ENCODE measurements at places on chromosomes 7 and 10.

DNA sequence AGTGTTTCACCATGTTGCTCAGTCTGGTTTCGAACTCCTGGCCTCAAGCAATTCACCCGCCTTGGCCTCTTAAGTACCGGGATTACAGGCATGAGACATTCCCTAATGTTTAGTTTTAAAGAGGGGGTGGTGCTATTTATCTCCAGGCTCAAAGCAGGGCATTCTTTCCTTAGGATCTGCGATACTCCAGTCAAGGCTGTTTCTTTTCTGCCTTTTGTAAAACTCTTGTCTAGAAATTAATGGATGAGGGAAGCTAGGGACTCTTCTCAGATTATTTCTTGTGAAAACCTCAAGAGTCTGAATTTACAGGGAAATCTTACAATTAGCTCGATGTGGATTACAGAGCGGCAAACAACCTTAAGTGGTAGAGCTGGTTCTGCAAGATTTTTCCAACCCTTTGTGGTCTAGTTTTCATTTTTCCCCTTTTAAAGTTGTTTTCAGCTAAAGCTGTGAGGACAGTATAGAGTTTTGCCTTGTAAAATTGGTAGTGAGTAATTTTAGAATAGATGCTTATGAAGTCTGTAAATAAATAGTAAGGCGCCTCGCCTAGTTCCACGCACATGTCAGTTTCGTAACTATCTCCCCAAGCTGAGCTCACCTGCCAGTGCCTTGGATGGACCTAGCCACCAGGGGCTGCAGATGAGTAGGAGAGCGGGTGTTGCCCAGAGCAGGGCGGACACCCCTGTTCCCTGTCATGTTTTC lies 53.1 kb downstream of the CUX1 start:
- no peak for DNase-seq

DNA sequence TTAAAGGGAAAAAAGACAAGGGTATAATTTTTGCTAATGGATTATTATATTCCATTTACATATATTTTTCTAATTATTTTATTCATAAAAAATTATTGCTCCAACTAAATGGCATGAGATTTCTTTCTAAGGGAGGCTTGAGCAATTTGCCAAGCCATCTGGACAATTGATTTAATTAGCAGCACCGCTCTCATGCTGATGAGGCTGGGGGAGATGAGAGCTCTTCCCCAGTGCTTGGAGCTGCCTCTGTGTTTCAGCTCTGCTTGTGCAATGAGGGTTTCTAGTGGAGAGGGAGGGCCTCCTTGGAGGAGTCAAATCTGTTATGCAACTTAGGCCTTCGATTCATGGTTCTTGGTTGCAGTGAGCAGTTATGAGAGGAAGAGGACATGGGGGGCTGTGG lies 574.3 kb downstream of the TCERG1L start:
- DNase-seq, result no peak

- DNase-seq, result no peak
Observed at GRCh38 chr10:60722623-60723022, 55.7 kb upstream of the CDK1 start.

DNA sequence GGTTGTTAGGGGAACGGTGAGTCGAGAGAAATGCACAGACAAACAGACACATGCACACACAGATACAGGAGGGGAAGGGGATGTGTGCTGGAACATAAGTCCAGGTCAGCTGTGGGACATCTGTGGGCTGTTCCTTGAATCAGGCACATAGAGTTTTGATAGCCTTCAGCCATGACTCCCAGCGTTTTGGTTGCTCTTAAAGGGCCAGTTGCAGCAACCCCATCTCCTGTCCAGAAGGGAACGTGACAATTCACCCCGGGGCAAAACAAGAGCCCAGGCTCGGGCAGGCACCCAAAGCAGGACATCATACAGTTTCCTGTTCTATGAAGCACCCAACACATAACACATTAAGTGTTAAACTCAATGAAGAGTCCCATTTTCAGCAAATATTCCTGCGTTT lies 9.6 kb downstream of the INSYN2A start:
- no peak for DNase-seq

GRCh38 chr10:74206746-74207145 lies 55.7 kb downstream of the ADK start:
- peak; percentile 33 for DNase-seq

- DNase-seq, result no peak
Observed at GRCh38 chr7:98877692-98878364, 504 bp upstream of the TRRAP start.

GRCh38 chr7:129750501-129750900 lies 139.0 kb downstream of the NRF1 start:
- DNase-seq, result no peak

- no peak for DNase-seq
Observed at GRCh38 chr7:117135553-117135891, 182.2 kb downstream of the ST7 start.

GRCh38 chr7:81297317-81297716 lies 378.5 kb upstream of the SEMA3C start:
- no peak for DNase-seq

DNA sequence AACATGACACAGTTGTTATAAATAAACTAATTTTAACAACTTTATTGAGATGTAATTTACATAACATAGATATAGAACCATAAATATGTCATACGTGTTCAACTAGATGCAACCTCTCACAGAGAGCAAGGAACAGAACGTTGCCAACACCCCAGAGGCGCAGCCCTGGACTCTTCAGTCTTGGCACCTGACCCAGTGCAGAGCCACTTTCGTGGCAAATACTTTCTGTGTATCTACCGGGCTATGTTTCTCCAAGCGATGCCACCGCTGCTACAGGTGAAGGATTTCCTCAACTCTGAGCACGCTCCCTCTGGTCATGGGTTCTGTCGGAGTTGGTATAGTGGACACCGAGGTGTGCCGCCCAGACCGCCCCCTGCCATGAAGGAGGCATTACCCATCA lies 57.4 kb downstream of the TEX36 start:
- no peak for DNase-seq

DNA sequence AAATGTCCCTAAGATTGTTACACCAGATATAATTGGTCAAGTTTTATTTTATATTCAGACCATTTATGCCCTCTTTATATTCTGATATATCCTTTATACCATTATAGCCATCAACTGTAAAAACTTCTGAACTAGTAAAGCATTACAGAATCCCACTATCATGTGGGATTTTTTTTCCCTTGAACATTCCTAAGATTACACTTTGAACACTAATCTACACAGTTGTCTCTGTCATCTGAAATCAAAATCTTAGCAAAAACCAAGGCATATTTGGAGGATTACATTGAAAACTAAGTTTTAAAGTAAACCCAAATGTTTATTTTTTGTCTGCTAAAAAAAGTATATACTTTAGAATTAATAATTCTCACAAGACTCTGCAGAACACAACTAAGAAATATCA lies 116.2 kb upstream of the GPR22 start:
- no peak for DNase-seq

- no peak for DNase-seq
Observed at GRCh38 chr10:79266543-79267312, 80.5 kb upstream of the PPIF start.

GRCh38 chr7:79681454-79681853 lies 228.0 kb upstream of the MAGI2 start:
- DNase-seq, result no peak

GRCh38 chr7:81280531-81280930 lies 361.7 kb upstream of the SEMA3C start:
- DNase-seq, result no peak

DNA sequence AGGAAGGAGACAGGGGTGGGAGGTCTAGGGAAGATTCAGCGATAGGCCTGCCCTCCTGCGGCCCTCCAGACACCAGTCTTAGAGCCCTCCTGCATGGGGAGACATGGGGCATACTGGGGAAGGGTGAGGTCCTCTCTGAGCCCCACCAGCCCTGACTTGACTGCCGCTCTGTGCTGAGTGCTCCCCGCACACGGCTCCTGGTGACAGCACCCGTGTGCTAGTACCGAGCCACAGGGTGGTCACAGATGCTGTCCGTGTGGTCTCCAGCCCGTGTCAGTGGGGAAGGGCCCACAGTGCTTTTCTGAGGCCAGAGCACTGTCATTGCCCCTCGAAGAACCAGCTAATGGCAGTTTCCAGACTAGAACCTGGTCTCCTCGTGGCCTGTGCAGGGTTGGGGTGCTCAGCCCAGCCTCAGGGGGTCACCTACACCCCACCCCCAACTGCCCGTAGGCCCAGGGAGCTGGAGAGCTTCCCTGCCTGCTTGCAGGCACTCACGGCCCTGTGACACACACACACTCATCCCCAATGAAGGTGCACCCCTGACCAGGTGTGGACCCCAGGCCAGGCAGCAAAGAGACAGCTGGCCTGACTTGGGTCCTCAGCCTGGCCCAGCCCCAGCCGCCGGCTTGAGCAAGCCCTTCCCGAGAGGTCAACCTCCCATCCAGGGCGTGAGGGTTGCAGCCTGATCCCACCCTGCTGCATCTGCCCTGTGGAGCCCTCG lies 86.0 kb upstream of the RET start:
- DNase-seq, result no peak

- peak; percentile 62 for DNase-seq
Observed at GRCh38 chr10:95374597-95375209, 83.9 kb upstream of the PDLIM1 start.

DNA sequence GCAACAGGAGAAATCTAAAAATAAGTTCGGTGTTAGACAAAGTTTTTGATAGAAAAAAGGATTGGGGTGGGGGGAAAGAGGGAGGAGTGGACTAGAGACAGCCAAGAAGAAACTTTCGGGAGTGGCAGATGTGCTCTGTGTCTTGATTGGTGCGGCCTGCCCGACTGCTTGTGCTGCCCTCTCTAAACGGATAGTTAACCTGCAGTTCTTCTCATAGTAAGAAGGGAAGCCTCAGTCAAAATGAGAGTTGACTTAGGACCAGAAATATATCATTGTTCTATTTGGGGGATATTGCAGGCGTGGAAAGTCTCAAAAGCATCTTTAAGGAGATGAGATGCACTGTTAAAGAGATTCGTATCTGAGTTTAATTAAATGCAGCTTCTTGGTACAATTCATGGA lies 39.3 kb downstream of the UBE3C start:
- no peak for DNase-seq

DNA sequence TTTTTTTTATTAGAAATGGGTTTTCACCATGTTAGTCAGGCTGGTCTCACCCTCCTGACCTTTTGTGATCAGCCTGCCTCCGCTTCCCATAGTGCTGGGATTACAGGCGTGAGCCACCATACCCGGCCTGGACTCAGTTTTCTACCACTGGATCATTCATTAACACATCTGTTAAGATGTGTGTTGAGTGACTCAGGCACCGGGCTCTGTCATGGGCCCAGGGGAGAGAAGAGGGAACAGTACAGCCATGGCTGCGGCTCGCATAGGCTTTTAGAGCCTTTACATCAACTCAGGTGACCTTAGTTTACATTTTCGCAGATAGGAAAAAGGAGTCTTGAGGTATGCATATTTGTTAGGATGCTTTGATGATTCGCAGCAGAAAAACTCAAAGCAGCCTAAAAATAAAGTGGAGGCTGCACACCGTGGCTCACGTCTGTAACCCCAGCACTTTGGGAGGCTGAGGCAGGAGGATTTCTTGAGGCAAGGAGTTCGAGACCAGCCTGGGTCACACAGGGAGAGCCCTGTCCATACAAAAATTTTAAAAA lies 3.1 kb upstream of the ARPC1B start:
- no peak for DNase-seq

- DNase-seq, result no peak
Observed at GRCh38 chr10:18527687-18528086, 123.7 kb downstream of the NSUN6 start.

- no peak for DNase-seq
Observed at GRCh38 chr10:44965104-44965503, 5.5 kb downstream of the RASSF4 start.

DNA sequence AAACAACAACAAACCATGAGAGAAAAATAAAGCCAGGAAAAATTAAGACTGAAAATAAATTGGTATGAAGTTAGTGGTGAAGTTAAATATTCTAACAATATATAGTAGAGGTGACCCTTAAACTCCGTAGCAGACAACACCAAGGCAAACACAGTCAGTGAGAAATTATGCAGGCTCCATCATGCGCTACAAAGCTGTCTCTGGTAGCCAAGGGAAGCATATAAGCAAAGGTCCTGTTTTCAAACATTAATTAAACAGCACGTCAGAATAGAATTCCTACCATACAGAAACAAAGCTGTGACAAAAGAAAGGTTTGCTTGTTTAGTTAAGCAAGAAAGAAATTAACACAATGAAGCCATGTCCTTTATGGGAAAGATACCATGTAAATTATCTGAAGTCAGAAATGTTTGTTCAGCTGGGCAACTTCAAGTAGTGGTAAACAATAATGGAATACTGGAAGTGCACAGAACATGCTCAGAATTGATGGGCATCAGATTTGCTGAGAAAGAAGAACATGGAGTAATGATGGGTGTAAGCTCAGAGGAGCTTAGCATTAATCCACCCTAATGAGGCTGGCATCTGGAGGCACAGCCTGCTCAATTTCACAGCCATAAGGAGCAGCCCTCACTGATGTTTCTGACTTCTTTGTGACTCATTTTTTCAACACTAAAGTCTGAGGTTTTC lies 75.7 kb downstream of the IGF2BP3 start:
- peak; percentile 91 for DNase-seq

DNA sequence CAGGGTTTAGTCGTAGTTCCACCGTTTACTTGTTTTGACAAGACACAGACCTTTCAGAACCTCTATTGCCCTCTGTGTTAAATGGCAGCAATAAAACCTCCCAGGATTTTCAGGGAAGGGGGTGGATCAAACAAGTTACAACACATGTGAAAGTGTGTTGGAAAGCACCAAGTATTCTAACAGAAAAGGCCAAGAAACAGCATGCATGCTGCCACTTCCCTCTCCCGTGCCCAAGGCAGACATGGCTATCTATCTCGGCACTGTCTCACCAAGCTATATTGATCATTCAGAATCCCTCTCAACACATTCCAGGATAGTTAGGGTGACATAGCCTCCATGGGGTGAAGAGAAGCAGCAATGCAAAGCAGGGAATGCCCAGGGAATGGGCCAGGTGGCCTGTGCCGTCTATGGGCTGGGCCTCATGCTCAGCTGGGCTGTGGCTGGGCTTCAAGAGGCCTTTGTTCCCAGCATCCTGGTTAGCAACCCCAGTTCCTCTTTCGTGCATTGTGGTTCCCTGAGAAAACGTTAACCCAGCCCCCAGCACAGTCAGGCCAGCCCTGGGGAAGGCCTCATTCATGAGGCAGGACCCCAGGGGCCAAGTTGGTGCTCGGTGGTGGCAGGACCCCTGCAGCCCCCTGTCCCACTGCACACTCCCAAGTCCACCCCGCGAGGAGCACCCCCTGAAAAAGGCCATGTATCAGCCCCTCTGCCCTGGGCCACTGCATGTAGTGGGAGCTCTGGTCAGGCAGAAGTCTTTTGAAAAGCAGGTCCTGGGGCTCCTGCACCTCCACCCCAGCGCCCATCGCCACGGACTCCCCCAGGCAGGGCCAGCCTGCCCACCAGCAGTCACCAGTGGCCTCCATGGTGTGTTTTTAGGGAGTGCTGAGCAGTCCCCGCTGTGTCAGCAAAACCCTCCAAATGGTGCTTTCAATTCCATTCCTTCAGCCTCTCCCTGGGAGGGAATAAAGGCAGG lies 25.5 kb downstream of the VSIR start:
- DNase-seq, result no peak
